ENCODE measurements at places on chromosomes 16 and 17.

GRCh38 chr16:28310796-28311195 is 18.5 kb downstream of the SBK1 start:
- no peak for DNase-seq

GRCh38 chr17:28038802-28039201 is 3.7 kb upstream of the NLK start:
- no peak for DNase-seq

DNA sequence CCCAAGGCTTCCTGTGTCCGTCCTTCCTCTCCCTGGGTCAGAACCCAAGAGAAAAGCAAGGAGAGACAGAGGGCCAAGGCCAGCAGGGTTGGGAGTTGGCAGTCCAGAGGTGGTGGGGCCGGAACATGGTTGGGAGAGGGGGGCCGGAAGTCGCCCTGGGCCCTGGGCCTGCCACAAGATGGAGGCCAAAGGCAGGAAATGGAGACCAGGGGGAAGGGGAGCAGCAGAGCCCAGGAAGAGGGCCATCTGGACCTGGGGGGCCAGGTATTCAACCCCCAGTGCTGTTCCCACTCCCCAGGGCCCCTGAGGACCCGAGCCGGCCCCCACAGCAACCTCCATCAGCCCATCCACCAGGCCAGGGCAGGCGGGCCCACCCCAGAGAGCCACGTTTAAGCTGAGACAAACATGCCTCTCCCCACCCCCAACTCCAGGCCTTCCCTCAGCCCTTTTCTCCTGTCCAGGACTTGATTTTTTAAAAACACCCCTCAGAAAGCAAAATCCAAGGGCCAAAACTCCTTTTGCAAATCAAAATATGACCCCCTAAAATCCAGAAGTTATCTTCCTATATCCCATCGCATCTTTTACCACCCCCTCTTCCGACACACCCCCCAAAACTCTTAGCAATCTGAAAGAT is 4.4 kb upstream of the BCL6B start:
- DNase-seq, result no peak

- no peak for DNase-seq
Observed at GRCh38 chr17:6106212-6106611, 36.0 kb downstream of the WSCD1 start.

DNA sequence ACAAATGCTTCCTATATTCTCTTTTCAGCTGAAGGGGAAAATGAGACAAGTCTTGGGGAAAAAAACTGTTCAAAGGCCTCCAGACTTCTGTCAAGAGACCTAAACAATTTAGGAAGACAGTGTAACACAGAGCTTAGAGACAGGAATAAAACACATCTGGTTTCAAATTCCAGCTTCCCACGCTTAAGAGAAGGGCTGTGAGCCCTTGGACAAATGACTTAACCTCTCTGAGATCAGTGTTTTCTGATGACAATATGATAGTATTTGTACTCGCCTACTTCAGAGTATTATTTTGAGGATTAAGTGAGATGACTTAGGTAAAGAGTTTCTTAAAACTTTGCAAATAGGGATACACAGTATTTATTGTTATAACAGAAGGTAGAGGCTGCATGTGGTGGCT is 29.5 kb downstream of the SMURF2 start:
- DNase-seq, result no peak

DNA sequence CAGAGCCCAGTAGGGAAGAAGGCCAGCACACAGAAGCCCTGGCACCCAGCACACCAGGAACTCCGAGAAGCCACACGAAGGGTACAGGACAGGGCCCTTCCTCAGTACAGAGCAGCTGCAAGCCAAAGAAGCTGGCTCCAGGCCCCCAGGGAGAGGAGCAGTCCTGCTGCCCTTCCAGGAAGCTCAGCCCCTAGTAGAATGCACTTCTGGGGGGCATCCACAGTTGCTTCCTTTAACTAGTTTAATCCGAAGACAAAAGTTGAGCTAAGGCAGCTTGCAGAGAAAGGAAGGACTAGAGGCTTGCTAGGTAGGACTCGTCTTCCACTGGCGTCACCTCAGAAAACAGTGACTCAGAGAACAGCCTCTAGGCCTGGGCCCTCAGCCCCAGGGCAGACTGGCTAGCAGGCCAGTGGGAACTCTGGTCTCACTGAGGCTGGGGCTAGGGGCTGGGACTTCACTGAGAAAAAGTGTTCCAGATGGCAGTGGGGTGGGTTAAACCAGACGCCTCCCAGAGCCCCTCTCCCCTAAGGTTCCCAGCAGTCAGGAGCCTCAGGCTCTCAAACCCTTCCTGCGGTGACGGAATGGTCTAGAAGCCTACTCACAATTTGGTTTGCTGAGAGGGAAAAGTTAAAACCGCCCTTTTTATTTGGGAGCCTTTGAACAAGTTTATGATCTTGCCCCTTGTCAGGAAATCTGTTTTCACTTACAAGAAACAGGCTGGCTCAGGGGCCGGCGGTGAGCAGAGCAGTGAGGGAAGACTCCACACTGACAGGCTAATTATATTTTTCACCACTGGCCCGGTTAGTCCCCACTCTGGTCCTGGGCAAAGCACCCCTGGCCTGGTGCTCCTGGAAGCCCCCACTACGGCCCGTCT is 41.4 kb downstream of the ACTG1 start:
- DNase-seq, result no peak

Data from type B pancreatic cell (in vitro differentiated cells).